ENCODE measurements at places on chromosomes 11 and 22.
A peak's percentile ranks its signal among the peaks of the same experiment; 100 is the strongest.

- DNase-seq = no peak
These were observed 14.9 kb downstream of the XKR3 start for GRCh38 chr22:16810188-16810802.

- DNase-seq = no peak
These were observed 1.8 kb downstream of the DCPS start for GRCh38 chr11:126305699-126306098.

- peak; percentile 81 for DNase-seq
These were observed 26.4 kb downstream of the YWHAH start for GRCh38 chr22:31970490-31971444.

GRCh38 chr11:87043894-87044293, 6.2 kb downstream of the TMEM135 start:
- no peak for DNase-seq

GRCh38 chr22:31829505-31829904, 75.7 kb downstream of the DEPDC5 start:
- DNase-seq = no peak

DNA sequence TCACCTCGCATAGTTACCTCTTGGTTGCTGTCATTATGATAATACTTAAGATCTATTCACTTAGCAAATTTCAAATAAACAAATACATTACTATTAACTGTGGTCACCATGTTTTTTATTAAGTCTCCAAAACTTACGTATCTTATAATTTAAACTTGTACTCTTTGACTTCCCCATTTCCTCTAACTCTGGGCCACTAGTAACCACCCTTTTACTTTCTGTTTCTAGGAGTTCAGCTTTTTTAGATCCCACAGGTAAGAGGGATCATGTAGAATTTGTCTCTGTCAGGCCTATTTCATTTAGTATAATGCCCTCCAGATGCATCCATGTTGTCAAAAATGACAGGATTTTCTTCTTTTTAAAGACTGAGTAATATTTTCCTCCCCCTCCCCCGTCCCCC, 212.4 kb upstream of the C11orf87 start:
- no peak for DNase-seq

GRCh38 chr22:47596176-47596690, 833.8 kb downstream of the TBC1D22A start:
- DNase-seq = no peak

DNA sequence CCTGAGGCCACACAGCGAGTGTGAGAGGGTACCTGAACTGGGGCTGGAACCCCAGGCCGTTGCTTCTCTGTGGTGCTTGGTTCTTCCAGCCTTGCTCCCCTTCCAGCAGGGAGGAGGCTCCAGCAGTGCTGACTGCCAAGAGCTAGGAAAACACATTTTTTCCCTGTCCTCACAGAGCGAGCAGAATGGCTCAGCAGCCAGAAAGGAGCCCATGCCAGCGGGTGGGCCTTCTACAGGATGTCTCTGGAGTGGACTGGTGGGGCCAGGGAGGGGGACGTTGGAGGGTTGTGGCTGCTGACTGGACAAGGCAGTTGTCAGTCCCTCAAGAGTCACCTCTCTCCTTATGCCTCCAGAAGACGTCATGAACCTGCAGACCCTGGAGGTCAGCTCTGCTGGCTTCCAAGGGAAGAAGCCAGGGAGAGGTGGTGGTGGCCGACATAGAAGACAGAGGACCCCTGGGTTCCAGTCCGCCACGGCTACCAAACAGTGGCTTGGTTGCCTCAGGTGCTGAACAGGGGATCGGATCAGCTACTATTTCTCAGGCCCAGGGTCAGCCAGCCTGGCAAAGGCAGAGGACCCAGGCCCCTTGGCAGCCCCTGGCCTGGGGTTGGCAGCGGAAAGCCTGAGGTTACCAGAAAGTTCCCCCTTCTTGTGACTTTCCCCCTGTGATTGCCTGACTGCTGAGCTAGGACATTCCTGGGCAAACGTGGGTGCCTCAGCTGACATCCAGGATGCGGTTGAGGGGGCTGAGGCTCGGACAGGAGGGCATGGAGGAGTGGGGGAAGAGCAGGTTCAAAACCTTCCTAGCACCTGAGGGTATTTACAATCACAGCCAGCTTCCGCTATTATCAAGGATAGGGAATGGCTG, 3.7 kb downstream of the MAFF start:
- peak; percentile 64 for DNase-seq

GRCh38 chr11:6526411-6527135, 29.5 kb downstream of the DNHD1 start:
- DNase-seq = no peak

DNA sequence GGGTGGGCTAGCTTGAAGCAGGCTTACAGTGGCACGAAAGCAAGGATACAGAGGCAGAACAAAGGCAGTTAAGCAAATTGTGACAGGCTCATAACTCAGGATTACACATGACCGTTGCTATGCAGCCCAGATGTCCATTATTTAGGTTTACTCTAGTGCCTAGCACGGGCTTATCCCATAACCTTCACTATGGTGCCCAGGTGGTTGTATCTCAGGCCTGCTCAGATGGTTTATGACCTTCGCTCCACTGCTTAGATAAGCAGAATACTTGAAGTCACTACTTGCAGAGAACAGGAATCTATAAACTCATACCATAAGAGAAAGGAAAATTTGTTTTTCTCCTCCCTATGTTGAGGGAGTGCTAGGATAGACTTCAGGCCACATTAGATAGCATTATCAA, 9.0 kb downstream of the OR6M1 start:
- DNase-seq = no peak

DNA sequence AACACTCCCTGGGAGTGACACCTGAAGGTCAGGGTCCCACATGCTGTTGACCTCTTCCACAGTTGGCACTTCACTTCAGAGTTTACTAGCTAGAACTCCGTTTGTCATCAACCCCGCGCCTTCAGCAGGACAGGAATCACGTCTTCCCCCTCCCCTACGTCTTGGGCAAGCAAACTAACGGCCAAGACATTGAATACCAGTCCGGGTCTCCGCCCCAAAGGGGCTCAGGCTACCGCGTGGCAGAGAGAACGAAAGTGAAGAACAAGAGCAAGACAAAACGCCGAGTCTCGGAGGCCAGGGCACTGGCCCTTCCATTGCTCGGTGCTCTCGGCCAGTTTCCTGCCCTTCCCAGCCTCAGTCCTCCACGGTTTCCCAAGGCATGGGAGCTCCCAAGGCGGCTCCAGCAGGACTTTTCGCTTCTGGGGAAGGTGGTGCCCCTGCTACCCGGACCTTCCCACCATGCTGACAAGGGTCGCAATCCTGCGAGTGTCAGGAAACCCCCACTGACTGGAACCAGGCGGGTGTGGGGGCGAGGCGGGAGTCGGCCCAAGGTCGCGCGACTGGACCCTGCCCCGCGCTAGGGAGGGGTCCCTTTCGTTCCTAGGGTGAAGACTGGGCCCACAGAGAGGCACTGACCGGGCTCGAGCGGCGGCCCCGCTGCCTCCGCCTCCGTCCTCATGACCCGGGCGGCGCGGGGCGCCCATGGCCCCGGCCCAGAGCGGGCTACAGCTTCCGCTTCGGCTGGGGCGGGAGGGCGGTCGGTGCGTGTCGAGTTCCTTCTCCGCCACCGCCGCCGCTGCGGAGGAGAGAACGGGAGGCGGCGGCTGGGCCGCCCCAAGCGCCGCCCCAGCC, at the start of gene GUCD1:
GUCD1 (minus strand) TSS at position 826 of the 852 bp plus-strand sequence; CDS start at position 679, 147 bp downstream.
- no peak for DNase-seq

GRCh38 chr22:46413725-46414379, 78.3 kb downstream of the TRMU start:
- no peak for DNase-seq

DNA sequence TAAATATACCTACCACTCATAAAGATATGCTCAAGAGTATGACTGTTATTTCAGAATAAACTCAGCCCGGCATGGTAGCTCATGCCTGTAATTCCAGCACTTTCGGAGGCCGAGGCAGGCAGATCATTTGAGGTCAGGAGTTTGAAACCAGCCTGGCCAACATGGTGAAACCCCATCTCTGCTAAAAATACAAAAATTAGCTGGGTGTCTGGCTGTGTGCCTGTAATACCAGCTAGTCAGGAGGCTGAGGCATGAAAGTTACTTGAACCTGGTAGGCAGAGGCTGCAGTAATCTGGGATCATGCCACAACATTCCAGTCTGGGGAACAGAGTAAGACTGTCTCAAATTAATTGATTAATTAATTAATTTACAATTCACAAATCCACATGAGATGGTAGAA, 208.2 kb upstream of the PDGFD start:
- no peak for DNase-seq

- no peak for DNase-seq
These were observed 22.7 kb downstream of the CACNA1I start for GRCh38 chr22:39593066-39593930.

DNA sequence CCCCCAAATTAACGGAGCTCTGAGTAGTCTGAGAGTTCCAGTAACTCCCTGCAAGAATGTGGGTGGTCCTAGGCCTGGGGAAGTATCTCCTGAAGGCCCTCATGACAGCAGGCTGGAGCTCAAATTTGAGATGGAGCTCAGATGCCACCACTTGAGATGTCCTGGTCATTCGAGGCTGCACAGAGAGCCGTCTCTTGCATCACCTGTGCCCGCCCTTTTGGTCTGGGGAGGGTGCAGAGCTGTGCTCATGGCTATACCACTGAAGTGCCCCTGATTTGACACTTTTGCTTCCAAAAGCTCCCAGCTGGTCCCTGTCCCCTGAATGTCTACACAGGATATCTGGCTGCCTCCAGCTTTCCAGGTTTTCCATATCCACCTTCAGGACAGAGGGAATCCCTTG, 214.0 kb upstream of the B3GAT1 start:
- no peak for DNase-seq

- DNase-seq = peak; percentile 47
These were observed 91.9 kb downstream of the CTTN start for GRCh38 chr11:70490208-70490607.

DNA sequence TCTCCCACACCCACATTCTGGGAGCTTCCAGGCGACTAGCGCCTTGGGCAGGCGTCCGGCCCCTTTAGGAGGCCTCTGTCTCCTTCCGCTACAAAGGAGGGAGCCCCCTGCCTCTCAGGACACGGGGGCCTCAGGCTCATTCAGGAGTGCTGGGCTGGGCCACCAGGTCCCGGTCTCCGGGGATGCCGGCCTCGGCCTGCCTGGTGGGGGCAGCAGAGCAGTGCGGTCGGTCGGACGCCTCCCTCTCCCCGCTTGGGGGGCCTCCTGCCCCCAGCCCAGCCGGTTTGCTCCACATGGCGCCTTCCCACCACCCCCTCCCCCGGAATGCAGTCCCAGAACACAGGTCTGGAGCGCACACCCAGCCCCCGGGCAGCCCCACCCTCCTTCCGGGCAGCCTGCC, 21.9 kb downstream of the MRPL23 start:
- DNase-seq = no peak

GRCh38 chr11:83768489-83768888, 482.3 kb upstream of the CCDC90B start:
- DNase-seq = no peak

GRCh38 chr11:38416141-38416540, 1818.1 kb upstream of the RAG2 start:
- DNase-seq = no peak

DNA sequence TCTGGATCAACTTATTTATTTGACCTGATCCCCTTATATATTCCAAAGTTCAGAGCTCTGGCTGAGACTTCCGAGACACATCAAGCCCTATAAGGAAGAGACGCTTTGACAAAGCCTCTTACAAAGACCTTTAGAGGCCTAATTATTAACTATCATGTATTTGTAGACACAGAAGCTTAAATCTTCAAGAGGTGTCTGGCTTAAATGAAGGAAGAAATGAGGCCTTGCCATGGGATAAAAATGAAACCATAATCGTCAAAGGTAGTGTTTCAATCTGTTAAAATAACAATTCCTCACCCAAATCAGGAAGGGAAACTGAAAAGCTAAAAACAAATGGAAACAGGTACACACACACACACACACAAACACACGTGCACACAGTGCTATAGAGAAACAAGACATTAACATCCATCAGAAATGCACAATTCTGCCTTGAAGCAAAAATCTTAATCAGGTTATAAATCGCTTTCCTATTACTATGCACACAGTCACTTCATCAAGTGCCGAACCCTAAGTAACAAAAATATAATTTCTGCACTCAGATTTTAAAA, 50.2 kb downstream of the PITPNB start:
- DNase-seq = no peak

- no peak for DNase-seq
These were observed 25.4 kb downstream of the ARFGAP3 start for GRCh38 chr22:42831712-42832111.

DNA sequence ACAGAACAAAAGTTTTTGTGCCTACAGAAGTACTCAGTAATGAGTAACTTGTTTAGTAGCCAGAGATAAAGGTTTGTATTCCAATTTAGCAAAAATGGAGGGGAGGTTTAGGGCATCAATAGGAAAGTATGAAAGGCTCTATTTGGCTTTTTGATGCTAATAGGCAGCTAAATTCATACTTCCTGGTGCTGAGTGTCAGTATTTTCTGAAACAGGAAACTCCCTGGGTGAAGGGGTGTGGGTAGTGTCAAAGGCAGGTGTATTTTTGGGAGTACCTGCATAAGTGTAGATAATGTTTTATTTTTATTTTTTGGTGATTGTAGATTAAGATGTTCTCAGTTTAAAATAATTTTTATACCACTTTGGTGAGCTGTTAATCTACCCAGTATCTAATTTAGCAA, 29.3 kb upstream of the MMP7 start:
- no peak for DNase-seq

DNA sequence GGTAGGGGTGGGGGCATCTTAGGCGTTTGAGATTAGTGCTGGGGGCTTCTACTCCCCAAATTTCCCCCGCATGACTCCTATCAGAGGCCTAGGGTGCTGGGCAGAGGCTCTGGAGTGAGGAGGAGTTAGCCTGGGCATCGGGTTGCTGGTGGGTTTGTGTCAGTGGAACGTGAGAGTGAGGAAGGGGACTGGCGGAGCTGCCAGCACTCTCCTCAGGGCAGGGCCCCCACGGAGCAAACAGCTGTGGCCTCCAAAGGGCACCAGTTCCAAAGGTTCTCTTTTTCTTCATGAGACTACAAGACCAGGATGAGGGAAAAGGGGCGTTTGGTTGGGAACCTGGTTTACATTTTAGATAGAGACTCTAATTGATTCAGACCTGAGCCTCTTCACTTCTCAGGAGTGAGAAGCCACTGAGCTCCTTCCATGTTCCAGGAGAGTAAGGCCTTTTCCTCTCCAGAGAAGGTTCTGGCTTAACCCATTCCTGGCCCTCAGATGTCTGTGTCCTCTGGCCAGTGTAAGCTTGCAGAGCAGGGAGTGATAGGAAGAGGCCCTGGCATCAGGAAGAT, 35.6 kb upstream of the CDON start:
- no peak for DNase-seq
